ENCODE measurements at places on chromosomes 2 and 18.

- no peak for DNase-seq
Observed at GRCh38 chr2:181790716-181791649, 100.5 kb upstream of the ITPRID2 start.

DNA sequence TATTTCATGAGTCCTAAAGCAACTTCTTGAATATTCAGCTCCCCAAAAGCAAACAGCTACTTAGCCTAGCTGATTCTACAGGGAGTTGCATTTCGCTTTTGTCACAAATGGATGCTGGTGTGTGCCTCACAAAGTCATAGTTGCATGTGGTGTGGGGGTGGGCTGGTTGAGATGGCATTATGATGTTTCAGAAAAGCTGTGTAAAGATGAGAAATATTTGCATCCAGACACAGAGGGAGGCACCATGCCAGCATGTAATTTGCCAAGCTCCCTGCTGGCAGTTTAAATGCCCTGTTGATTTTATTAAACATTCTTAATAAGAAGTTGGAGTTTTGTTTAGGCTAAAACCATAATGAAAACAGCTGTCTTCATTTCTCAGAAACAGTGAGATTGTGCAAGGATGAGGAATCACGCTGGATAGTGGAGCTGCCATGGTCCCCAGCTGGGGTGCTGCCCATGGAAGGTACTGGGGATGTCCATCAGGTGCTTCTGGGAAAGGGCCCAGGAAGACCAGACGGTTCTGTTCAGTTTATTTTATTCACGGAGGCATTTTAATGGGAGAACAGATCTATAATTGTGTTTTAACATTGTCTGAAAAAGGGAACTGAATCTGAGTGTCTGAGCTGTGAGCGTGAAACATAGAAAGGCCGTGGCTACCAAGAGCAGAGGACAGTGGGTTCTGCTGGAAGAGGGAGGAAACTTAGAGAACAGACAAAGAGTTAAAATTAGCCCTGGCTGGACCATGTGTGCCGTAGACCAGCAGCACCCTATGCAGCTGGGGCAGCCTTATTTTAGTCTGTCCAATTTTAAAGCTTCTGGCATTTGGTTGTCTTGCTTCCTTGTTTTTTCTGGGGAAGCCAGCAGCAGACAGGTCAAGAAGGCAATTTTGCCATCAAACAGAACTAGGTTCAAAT lies 177.1 kb downstream of the FAM210A start:
- DNase-seq: peak; percentile 47

DNA sequence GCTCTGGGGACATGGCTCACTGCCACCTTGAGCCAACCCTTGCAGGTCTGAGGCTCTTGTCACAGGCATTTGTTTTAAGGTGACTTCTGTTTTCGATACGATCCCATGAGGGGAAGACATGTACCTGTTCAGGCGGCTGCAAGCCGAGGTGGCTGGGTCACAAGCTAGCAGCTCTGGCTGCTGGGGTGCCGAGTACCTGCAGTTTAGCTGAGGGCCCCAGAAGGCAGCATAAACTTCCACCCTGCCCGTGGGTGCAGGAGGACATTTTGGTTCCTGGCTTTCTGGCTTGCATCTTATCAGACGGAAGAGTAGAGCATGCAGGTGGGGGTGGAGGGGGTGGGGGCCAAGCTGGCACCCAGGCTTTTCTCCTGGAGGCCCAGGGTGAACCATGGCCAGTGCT lies 28.4 kb downstream of the COA5 start:
- DNase-seq: no peak

- no peak for DNase-seq
Observed at GRCh38 chr18:10379522-10379921, 74.9 kb upstream of the APCDD1 start.

- peak; percentile 63 for DNase-seq
Observed at GRCh38 chr18:43596105-43596712, 318.9 kb upstream of the SYT4 start.

GRCh38 chr2:11257964-11258363 lies 86.5 kb downstream of the ROCK2 start:
- DNase-seq: no peak

- DNase-seq: no peak
Observed at GRCh38 chr2:135694711-135695110, 46.9 kb upstream of the UBXN4 start.

- DNase-seq: no peak
Observed at GRCh38 chr2:210655229-210655975, 99.0 kb downstream of the CPS1 start.

DNA sequence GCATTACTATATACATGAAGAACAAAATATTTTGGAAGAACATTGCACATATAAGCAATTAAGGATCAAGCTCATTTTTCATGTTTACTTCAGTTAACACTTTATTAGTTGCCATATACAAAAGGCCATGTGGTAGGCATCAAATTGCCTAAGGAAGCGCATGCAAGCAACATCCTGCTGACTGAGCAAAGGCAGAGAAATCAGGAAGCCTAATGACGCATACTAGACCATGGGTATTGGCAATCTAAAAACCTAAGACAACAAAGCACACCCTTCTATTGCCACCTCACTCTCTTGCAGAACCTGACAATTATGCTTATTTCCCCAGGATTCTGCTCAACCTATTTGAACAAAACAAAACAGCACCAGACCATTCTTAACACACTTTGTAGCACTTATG lies 171.9 kb downstream of the STK39 start:
- no peak for DNase-seq

DNA sequence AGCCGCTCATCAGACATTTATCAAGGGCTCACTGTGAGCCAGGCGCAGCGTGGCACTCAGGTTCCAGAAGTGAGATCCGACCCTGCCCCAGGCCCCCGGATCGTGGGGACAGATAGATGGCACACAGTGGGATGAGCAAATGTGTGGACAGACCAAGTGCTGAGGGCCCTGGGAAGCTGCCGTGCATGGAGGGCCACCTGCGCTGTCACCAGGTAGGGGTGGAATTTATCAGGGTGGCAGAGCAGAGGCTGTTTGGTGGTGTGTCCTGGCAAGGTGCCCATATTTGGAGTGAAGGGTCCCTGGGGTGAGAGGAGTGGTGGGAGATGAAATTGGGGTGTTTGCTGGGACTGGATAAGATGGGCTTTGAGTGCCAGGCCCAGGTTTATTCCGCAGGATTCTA lies 92.8 kb upstream of the HS6ST1 start:
- DNase-seq: no peak

Data from cerebellum (tissue), 4 donors.